ENCODE measurements at places on chromosomes 11 and 22.
A peak's percentile ranks its signal among the peaks of the same experiment; 100 is the strongest.

- DNase-seq = peak; percentile 76
These were observed 28.2 kb downstream of the KCTD17 start for GRCh38 chr22:37079668-37080171.

- no peak for DNase-seq
These were observed 2.8 kb downstream of the SESN3 start for GRCh38 chr11:95228081-95228749.

DNA sequence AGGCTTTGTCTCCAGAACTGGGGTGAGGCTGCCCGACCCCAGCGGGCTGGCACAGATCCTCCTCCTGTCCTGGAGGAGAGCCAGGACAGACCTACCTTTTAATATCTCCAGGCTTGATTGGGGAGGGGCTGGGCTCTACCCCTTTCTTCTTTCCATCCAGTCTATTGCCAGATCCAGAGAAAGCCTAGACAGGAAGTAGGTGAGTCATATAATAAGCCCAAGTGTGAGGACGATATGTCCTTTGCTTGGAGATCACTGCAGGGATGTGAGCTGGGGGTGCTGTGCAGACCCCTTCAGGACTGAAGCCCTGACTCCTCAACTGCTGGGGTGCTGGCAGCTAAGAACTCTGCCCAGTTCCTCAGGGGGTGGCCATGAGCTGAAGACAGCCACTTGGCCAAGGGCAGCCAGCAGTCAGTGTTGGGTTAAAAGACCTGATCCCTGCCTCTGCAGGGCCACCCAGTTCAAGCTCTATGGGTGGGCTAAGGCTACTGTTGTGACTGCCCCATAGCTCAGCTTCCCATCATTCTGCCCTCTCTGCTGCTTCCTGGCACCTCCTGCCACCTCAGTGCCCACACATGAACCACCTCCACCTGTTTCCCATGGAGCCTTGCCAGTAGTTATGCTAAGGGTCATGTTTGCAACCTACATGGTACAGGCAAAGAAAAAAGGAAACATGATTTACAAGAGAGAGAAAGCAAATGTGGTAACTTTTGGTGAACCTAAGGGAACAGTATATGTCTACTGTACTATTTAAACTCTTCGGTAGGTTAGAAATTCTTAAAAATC is 8.3 kb upstream of the C22orf39 start:
- DNase-seq = no peak

- DNase-seq = peak; percentile 35
These were observed 10.7 kb downstream of the KRTAP5-5 start for GRCh38 chr11:1640076-1640946.

DNA sequence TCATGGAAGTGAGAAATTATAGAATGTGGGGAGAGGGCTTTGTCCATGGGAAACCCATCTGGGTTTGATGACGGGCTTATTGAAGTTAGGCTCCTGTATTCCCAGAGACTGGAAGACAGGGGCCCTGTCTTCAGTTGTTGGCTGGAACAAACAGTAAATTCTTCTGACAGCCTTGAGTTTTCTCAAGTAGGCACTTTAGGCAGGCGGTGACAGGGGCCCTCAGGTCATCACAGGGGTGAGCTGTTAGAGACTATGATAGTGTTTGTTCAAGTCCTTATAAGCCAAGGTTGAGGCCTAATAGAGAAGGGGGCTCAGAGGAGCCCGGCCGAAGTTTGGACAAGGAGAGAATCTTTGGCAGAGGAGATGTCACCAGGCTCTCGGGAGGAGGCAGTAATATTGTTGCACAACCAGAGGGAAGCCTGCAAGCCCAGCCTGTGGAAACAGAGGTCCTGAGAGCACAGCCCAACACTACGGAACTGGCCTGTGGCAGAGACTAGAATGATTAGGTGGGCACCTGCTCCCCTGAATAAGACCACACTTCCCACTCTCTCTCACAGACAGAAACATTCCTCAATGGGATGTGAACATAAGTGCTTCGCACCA is 20.2 kb upstream of the IL17RA start:
- DNase-seq = no peak

- DNase-seq = no peak
These were observed 59.2 kb upstream of the USP47 start for GRCh38 chr11:11782532-11783110.

Measured in T-helper 9 cell (primary cell).